Endothelial cell of umbilical vein (primary cell): ENCODE measurements at places on chromosomes 12 and 14. TPM values are rescaled to one million over a fixed set of nuclear protein-coding genes. Genes with fewer than 3 reads are reported as not detected.

The TAS2R10 gene
- 0.66 TPM in 1 of 2 replicates, not detected in the other for total RNA-seq

The BATF gene
- not detected in 2 replicates for total RNA-seq

The BIN2 gene
- total RNA-seq: not detected in 2 replicates

The TTC9 gene
- 0.09 TPM in 1 of 2 replicates, not detected in the other for total RNA-seq

The ACOT4 gene
- total RNA-seq: 0.53 and 0.69 TPM in 2 replicates

The KLRK1 gene
- not detected in 2 replicates for total RNA-seq

The SLC8A3 gene
- not detected in 2 replicates for total RNA-seq

The E2F7 gene
- total RNA-seq: 19.8 and 24.4 TPM in 2 replicates

The CLEC1B gene
- total RNA-seq: not detected in 2 replicates

The PLEK2 gene
- total RNA-seq: 3.8 and 4.7 TPM in 2 replicates

The RAPGEF3 gene
- total RNA-seq: 53.6 and 55.1 TPM in 2 replicates

The DAD1 gene
- 299 and 304 TPM in 2 replicates for total RNA-seq

The CNTN1 gene
- 0.07 TPM in 1 of 2 replicates, not detected in the other for total RNA-seq

The ERBB3 gene
- total RNA-seq: 0.11 TPM in 1 of 2 replicates, not detected in the other

The ESPL1 gene
- 39.3 and 42.7 TPM in 2 replicates for total RNA-seq

The ESR2 gene
- 0.58 TPM in 1 of 2 replicates, not detected in the other for total RNA-seq
